ENCODE measurements at places on chromosomes 6 and 20. TPM values are rescaled to one million over a fixed set of nuclear protein-coding genes. Genes with fewer than 3 reads are reported as not detected.
A peak's percentile ranks its signal among the peaks of the same experiment; 100 is the strongest.

The KCNK16 gene
- total RNA-seq, result not detected

The AGER gene
- total RNA-seq, result 0.85 TPM

DNA sequence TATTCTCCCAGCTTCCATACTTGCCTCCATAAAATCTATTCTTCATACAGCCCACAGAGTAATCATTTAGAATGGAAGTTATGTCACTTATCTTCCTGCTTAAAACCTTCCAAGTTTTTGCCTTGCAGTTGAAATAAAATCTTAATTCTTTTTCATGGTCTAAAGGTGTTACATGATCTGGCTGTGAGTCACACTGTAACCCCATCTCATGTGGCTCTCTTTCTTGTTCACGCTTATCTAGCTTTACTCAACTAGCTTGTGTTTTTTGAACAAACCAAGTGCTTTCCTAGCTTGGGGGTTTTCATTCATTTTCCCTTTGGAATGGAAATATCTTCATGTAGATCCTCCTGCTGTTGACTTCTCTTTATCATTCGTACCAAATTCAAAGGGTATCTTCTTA, 23.6 kb upstream of the THEMIS start:
- no peak for DNase-seq

- peak; percentile 77 for DNase-seq
Observed at GRCh38 chr6:31094389-31094881, 17.9 kb downstream of the C6orf15 start.

The PXDC1 gene
- total RNA-seq, result 61.5 TPM

The SLC22A1 gene
- 0.05 TPM for total RNA-seq

The TGM3 gene
- not detected for total RNA-seq

DNA sequence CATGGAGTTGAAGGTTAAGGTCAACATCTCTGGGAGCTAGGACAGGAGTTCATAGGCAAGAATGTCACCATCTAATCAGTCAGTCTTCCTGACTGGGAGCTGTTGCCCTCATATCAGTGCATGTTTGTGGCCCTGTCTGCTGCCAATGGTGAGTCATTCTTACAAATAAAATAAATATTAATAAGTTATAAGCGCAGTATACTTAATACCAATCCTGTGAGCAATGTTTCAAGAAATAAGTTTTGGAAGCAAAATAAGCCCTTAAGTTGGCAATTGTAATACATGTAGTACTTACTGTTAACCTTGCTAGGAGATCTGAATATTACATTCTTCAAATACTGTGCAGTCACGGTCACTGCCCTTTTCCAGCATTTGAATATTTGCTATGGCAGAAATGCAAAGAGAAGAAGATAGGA, 20.2 kb upstream of the MDGA1 start:
- DNase-seq, result peak; percentile 26

GRCh38 chr20:22924949-22925612, 110.0 kb upstream of the SSTR4 start:
- DNase-seq, result no peak

DNA sequence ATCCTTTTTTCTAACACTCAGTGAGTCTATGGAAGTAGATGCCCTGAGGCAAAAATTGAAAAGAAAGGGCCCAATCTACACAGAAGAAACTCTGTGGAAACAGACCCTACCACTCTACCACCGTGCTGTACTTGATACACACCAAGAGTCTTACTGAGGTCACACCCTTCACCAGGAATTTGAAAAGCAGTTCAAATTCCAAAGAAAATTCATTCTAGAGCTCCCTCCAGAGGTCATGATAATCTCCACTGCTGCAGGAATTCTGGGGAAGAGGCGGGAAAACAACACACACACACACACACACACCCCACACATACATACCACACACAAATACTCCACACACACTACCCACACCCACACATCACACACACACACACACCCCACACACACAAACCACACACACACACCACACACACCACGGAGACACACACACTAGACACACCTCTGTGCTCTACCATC, 336.8 kb downstream of the HDGFL1 start:
- DNase-seq, result peak; percentile 69

DNA sequence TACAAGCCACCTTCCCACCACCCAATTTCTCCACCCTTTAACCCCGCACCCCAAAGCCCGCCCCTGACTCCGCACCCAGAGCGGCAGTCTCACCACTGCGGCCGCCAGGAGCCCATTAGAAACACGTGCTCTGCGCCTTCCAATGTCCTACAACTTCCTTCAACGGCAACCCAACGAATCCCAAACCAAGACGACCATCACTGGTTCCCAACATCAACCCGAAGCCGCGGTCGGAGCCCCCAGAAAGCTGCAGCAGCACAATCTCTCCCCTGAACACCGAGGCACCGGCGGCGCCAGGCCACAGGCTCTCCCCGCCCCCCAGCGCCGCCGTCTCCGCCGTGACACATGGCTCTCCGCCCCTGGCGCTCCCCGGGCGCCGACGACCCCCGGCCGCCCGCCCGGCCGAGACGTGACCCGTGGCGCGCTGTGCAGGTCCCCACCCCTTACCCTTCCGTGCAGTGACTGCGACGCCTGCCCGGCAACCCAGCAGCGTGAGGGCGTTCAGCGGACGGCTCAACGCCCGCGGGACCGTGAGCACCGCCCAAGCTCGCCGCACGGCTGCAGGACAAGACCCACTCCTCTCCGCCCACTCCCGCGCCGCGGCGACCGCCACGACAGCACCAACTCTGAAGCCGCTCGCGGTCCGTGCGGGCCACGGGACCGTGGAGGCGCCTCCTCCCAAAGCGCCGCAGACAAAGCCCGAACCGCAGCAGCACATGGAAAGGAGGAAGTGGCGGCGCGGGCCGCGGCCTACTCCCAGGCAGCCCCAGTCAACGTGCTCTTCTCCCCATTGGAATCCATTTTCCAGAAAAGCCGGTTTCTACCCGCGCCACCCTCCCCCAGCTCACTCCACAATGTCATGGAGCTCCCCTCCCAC, 551 bp downstream of the SYNCRIP start:
- peak; percentile 69 for DNase-seq

The PRELID3B gene
- total RNA-seq, result 75.9 TPM

The BMP6 gene
- 234 TPM for total RNA-seq

- no peak for DNase-seq
Observed at GRCh38 chr6:72133324-72133723, 247.0 kb downstream of the RIMS1 start.

The SALL4 gene
- total RNA-seq, result 0.14 TPM

GRCh38 chr6:157092736-157093135, 230.6 kb downstream of the TMEM242 start:
- peak; percentile 84 for DNase-seq

- DNase-seq, result no peak
Observed at GRCh38 chr20:44010162-44010704, 95.6 kb downstream of the TOX2 start.

DNA sequence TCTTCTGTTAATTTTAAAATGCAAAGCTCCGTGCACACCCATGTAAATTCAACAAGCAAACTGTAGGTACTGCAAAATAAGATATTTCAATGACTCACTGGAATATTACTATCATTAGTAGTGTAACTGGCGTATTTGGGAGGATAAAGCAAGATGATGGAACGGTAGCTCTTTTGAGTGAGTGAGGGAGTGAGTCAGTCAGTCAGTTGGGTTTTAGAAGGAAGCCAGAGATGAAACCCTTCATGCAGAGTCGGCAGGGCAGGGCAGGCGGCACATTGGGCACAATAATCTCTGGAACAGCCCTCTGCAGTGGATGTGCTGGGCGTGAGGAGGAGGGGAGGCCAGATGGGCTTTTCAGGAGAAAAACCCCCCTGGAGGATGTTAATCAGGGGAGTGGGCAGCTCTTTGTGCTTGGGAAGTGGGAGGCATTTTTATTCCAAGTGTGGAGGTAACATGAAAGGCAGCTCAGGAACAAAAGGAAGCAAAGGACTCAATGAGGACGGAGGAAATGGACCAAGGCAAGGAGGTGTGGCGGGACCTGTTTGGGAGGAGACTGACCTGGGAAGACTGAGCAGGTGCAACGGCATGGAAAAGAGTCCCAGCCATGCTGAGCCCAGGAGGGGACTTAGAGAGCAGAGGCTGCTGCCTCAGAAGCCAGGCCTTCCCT, 171.2 kb downstream of the ZDHHC14 start:
- DNase-seq, result no peak

DNA sequence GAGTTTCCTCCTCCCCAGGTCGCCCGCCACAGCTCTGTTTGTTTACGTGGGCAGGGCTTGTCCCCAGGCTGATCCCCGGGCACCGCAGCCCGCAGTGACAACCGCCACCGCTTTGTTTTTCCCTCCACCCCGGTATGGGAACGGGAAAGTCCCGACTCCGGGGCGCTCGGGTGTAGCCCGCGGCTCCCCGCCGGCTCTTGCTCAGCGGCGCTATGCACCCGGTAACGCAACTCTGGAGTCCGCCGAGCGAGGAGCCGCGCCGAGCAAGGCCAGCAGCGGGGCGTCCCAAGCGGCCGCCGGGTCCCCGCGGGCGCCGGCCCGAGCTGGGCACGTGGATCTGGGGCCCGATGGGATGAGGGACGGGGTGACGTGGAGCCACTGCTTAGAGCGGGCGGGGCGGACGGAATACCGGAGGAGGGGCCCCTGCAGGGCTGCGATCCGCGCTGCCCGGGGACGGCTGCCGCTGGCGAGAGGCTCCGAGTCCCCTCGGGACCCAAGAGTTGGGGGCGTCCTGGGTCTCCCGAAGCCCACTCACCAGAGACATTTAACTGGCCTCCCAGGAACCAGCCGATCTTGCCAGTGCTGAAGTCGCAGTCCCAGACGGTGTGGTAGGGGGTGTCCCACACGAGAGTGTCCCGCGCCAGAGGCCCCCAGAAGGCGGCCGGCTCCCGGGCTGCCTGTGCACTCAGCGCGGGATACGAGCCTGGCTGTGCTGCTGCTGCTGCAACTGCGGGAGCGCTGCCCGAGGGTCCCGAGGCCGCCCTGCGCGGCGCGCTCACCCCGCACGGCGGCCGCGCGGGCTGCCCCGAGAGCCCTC, 497 bp downstream of the ACSS1 start:
- DNase-seq, result peak; percentile 60

- peak; percentile 81 for DNase-seq
Observed at GRCh38 chr20:47196091-47197081, 160.1 kb downstream of the ZMYND8 start.

The NNAT gene
- total RNA-seq, result 0.23 TPM

GRCh38 chr20:50613438-50614169, 77.7 kb downstream of the RIPOR3 start:
- DNase-seq, result no peak

- no peak for DNase-seq
Observed at GRCh38 chr20:10023911-10024310, 10.9 kb upstream of the ANKEF1 start.

GRCh38 chr6:251920-252319, 40.4 kb upstream of the DUSP22 start:
- no peak for DNase-seq

The ANKRD6 gene
- 13.6 TPM for total RNA-seq

DNA sequence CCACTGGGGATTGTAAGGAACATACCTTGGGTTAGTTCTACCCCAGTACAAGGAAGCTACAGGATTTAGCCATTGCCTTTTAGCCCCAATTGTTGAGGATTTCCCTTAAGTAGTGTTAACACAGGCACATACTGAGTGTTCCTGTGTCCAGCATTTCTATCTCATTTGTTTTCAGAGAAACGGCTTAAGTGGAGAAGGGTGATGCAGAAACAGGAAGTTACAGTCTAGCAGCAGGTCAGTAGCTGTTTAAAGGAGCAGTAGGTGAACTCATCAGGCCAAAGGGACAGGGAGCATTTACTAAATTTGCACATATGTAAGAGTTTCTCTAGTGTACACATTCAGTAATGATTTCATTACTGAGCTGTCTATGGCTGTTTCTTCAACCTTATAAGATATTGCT, 644.2 kb upstream of the GJE1 start:
- peak; percentile 47 for DNase-seq

DNA sequence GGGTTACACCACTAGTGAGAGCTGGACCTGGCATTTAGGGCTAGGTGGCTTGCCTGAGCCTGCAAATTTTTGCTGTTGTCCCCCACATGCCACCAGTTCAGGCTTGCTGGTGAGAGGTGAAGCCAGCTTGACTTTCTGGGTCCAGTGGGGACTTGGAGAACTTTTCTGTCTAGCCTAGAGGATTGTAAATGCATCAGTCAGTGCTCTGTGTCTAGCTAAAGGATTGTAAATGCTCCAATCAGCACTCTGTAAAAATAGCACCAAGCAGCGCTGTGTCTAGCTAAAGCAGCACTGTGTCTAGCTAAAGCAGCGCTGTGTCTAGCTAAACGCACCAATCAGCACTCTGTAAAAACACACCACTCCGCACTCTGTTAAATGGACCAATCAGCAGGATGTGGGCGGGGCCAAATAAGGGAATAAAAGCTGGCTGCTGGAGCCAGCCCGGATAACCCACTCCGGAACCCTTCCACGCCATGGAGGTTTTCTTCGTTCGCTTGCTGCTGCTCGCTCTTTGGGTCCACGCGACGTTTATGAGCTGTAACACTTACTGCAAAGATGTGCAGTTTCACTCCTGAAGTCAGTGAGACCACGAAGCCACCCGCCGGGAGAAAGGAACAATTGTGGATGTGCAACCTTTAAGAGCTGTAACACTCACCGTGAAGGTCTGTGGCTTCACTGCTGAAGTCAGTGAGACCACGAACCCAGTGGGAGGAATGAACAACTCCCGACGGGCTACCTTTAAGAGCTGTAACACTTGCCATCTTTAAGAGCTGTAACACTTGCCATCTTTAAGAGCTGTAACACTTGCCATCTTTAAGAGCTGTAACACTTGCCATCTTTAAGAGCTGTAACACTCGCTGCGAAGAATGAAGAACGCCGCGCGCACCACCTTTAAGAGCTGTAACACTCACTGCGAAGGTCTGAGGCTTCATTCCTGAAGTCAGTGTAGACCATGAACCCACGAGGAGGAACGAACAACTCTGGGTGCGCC, 27.3 kb downstream of the GMPR start:
- DNase-seq, result no peak

- DNase-seq, result no peak
Observed at GRCh38 chr20:10720565-10720964, 46.8 kb upstream of the JAG1 start.

DNA sequence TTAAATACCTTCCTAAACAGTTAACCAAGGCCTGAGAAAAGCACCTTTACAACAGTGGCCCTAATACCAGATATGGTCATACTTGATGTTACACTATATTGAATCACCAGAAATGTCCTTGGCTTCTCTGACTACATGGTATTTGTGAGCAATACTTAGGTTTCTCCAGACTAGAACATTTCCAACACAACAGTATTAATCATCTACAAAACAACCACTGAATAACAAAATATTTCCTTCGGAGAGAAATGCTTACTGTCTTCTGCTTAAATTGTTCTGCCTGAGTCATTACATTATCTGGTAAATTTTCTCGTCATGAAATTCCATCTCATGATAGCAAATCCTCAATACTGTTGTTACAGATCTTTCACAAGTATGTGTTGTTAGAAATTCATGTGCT, 252.9 kb upstream of the RUNX2 start:
- peak; percentile 51 for DNase-seq

DNA sequence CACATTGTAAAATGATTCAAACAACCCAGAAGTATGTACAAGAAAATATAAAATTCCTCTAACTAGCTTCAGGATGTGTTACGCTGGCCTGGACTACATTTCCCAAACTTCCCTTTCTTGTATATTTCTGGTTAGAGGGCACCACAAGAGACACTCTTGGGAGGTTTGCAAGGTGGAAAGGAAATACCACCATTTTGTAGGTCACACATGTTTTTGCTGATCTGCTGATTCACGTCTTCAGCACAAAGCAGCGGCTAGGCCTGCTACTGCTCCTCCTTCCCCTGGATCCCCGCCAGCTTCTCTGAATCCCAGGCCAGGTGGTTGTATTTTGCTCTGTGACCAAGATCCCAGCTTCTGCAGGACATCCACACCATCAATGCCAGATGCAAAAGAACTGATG, 104.2 kb downstream of the AGPAT4 start:
- DNase-seq, result peak; percentile 81

GRCh38 chr6:113995634-113996033, 24.7 kb upstream of the HDAC2 start:
- DNase-seq, result peak; percentile 93

The VNN1 gene
- not detected for total RNA-seq
